Activated CD4-positive, CD25-positive, alpha-beta regulatory T cell treated with anti-CD3 and anti-CD28 coated beads, Interleukin-2, amount 50 U/mL, for 16 hours (primary cell): ENCODE measurements at places on chromosomes 5 and 9.
A peak's percentile ranks its signal among the peaks of the same experiment; 100 is the strongest.

DNA sequence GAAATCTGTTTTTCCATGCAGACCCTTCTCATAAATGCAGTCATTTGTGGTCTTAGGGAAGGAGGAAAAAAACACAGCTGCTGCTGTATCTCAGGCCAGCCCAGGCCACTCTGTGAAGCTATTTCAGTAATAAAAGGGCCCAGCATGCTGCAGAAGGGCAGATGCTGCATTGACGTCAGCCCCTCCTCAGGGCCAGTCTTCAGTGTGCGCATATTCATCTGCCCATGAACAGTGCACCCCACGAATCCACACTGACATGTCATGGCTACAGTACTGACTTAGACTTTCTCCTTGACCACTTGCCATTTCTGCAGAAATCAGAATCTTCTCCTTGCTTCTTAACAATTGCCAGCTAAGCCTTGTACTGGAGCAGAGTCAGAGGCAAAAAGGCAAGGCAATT, 304.7 kb downstream of the GABRG2 start:
- no peak for DNase-seq

DNA sequence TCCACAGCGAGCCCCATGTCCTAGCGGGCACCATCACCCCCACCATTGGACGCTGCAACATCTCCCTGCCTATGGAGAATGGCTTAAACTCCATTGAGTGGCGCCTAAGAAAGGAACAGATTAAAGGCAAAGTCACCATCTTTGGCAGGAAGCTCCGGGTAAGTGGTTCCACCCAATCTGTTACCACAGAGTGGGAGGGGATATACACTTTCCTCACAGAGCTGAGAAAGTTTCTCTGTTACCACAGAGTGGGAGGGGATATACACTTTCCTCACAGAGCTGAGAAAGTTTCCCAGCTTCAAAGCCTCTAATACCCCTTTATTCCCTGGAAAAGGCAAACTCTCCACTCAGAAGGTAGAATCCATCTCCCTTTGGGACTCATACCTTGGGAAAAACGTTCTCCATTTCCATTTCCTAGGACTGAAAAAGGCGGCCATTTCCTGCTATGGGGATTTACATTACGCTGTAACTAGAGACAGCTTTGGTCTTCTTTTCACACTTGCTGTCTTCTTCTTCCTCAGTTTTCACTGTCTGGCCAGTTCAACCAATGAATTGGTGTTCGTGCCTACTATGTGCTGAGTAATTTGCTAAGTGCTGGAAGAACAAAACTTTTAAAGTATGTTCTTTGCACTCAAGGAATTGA, 63.4 kb upstream of the WWC1 start:
- no peak for DNase-seq

- DNase-seq: no peak
Observed at GRCh38 chr5:54159153-54159892, 151.1 kb downstream of the ARL15 start.

DNA sequence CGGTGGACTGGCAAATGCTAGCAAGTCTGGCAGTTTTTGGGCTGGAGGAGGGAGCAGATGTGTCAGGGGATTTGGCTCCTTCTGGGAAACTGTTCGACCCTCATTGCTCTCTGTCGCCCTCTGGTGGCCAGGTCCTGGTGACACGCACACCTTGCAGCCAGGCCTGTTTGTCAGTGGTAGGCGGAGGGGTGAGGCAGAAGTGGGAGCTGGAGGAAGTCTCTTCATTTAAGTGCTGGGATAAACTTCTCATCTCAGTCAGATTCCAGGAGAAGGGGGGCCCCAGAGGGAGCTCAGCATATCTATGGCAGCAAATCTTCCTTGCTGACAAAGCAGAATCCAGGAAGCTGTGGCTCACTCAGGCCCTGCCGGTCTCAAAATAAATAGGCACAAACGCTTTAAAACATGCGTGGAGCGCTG, 326.5 kb downstream of the ZSWIM6 start:
- DNase-seq: peak; percentile 73
